ENCODE measurements at places on chromosomes 2 and 18. TPM values are rescaled to one million over a fixed set of nuclear protein-coding genes. Genes with fewer than 3 reads are reported as not detected.
A peak's percentile ranks its signal among the peaks of the same experiment; 100 is the strongest.

- no peak for DNase-seq
Measured at GRCh38 chr2:12286347-12286746, 430.4 kb upstream of the TRIB2 start.

The G6PC2 gene
- not detected for total RNA-seq

DNA sequence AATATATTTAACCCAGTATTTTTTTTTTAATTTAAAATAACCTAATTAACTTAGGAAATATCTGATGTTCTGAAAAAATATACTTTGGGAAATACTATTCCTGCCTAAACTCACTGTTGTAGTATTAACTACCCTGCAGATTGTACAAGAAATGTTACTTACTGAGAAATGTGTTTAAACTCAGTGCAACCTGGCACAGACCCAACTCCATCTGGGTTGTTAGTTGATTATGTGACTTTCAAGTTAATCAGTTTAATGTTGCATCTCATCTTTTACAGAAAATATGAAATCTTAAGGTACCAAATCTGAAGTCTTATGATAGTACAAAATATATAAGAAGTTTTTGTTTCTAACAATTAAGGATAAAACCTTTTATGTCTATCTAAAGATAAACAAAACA, 27.3 kb downstream of the VAPA start:
- no peak for DNase-seq

GRCh38 chr2:238968616-238969384, 120.9 kb downstream of the TWIST2 start:
- DNase-seq: no peak

The TLX2 gene
- not detected for total RNA-seq

The ACTR2 gene
- 172 TPM for total RNA-seq

The EPB41L3 gene
- total RNA-seq: 49.7 TPM

- no peak for DNase-seq
Measured at GRCh38 chr2:18402-19271, 27.7 kb downstream of the FAM110C start.

The SERPINB11 gene
- not detected for total RNA-seq

- no peak for DNase-seq
Measured at GRCh38 chr18:56515522-56515921, 122.9 kb downstream of the TXNL1 start.

The STPG4 gene
- 2.2 TPM for total RNA-seq

The MYL1 gene
- total RNA-seq: not detected

The PLGLB1 gene
- total RNA-seq: 6.6 TPM

GRCh38 chr2:157320409-157320808, 5.2 kb downstream of the ERMN start:
- DNase-seq: no peak

- peak; percentile 47 for DNase-seq
Measured at GRCh38 chr2:128641421-128642080, 322.9 kb upstream of the HS6ST1 start.

DNA sequence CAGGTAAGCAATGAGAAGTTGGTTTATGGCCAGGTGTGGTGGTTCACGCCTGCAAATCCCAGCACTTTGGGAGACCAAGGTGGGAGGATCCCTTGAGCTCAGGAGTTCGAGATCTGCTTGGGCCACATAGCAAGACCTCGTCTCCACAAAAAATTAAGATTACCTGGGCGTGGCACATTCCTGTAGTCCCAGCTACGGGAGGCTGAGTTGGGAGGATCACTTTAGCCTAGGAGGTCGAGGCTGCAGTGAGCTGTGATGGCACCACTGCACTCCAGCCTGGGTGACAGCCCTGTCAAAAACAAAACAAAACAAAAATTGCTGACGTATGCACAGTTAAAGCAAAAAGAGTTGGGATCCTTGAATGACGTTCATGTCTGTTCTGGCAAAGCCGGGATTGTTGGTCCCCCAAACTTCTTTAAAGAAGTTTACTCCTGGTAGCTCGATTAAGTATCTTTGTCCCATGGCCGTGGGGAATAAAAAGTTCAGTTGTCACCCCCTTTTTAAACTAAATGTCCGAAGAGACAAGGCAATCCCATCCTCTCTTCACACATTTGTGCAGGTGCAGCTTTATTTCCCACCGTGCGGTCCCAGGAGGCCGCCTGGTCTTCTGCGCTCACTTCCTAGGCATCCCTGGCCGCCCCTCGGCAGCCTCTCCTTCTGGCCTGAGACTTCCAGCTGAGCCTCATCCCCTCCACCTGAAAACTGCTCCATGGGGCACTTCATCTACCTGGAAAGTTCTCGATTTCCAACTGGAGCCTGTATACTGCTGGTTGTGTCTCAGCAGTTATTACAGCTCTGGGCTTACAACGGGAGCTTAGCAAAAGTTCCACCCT, 762 bp upstream of the SPOPL start:
- peak; percentile 82 for DNase-seq

GRCh38 chr18:75240433-75240832, 29.8 kb downstream of the TSHZ1 start:
- no peak for DNase-seq

GRCh38 chr18:58177896-58178470, 134.0 kb downstream of the NEDD4L start:
- no peak for DNase-seq

DNA sequence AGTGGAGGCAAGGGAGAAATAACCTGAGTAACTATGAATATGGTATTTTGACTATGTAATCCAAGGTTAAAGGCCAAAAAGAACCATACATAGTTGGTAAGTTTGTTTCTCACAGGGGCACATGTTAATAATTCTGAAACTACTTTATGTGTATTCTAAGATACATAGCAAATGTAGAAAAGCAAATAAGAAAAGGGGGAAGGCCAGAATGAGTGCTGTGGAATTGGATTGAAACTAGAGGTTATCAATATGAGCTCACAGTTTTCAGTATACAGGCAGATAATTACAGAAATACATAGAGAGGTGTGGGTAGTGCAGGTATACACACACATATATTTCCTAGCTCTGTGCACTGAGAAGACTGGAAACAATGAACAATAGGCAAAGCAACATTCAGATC, 13.7 kb downstream of the INO80C start:
- DNase-seq: no peak

- peak; percentile 85 for DNase-seq
Measured at GRCh38 chr2:11753886-11754699, 7.7 kb downstream of the LPIN1 start.

GRCh38 chr2:219987830-219988229, 360.4 kb downstream of the SLC4A3 start:
- DNase-seq: no peak

- DNase-seq: no peak
Measured at GRCh38 chr2:97908208-97908676, 87.5 kb downstream of the TMEM131 start.

The GNAL gene
- total RNA-seq: 5.7 TPM

The NPAS2 gene
- total RNA-seq: 8.6 TPM

The PSMA8 gene
- total RNA-seq: not detected

- no peak for DNase-seq
Measured at GRCh38 chr2:227813562-227814353, at the start of gene CCL20. Gene CCL20, plus strand, starts transcription at chr2:227813842. Its CDS starts 70 bp downstream, at chr2:227813912.

DNA sequence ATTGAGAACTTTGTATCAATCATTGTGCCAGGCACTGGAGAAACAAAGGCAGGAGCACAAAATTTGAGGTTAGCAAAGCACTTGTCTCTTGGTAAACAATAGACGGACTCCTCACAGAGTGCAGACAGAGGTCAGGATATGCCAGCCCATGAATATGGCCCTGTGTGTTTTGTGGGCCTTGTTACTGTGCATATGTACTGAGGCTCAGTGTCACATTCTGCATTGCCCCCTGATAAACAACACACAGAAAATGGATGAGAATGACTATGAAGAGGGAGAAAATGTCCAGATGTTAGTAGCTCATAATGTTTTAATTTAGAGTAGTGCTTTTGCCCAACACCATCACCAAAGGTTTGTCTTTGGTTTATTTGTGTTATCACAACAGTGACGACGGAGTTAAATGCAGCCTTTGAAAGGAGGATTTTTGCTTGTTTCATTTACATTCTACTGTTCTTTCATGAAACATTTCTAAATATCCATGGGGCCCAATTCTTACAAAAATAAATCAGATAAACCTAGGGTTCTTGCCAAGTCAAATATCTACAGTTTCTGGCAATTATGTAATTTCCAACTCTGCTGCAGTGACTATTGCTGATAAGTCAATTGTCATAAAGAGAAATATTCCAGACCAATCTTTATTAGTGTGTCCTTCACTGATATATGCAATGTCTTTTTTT, 14.6 kb upstream of the NT5C1B start:
- DNase-seq: no peak

DNA sequence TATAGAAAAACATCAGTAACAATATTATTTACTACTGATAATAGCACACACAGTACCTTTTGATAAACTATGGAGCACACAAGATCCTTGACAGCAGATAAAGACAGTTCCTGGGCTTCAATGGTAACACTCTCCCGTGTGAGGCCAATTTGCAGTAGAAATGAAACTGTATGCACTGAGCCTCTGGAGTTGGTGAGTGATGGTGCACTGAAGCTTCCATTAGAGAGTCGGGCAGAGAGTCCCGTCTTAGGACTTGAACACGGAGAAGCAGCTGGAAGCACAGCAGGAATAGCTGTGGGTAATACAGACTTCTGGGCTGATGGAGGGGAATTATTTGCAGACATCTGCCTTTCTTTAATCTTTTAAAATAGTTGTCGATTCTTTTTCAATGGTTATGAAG, 8.5 kb downstream of the PRKD3 start:
- DNase-seq: no peak

DNA sequence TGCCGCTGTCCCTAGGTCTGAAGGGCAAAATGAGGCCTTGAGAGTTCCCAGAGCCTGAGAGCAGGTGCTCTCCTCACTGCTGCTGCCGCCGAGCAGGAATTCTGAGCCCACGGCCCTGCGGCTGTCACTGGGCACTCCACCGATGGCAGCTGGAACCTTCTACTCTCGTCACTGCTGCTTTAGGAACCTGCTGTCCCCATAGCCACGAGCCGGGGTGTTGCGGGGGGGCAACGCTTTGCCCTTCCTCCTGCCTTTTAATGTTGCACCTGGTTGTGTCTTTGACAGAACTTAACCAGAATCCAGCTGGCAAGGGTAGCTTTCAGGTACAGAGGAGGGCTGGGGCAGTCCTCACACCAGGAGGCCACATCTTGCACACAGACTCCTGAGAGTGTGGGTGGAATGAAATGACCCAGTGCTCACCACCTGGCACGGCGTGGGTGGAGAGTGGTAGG, 32.3 kb downstream of the NCK2 start:
- DNase-seq: no peak
